ENCODE measurements at places on chromosomes 4 and X.

GRCh38 chrX:140298960-140299825, 205.7 kb downstream of the SOX3 start:
- DNase-seq: no peak

DNA sequence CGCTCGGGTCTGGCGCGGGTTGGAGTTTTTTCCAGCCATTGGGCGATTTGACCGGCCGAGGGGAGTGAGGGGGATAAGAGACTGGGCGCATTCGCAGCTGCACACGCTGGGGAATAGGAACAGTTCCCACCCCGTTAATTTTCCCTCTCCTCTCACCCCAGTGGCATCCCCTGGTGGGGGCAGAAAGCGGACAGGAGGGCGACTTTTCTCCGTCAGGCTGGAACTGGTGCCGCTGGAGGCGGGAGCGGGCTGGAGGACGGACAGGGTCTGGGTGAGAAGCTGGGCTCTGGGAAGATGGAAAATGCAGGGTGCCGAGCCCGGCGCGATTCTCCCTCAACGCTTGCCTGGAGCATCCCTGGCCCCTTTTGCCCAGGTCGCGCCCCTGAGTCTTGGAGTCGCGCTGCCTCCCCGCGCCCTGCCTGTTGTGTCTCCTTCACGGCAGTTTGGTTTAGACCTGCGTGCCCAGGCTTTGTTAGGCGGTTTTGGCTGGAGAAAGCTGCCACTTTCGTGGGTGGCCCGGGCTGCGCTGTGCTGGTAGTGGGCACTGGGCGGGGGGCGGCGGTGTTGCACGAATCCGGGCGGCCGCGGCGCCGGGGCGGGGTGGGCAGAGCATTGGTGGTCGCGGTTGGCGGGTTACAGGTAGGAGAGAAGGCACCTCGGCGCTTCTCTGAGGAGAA, 2.0 kb downstream of the ADGRL3 start:
- no peak for DNase-seq

GRCh38 chr4:139300431-139301112, 733 bp upstream of the NAA15 start:
- no peak for DNase-seq

- no peak for DNase-seq
Measured at GRCh38 chr4:81023484-81023883, 7.0 kb upstream of the BMP3 start.
